ENCODE measurements at places on chromosomes 12 and 14.

GRCh38 chr12:38745601-38746000 lies 159.8 kb downstream of the CPNE8 start:
- DNase-seq, result no peak

GRCh38 chr14:21822109-21822508 lies 148.5 kb upstream of the OR4E1 start:
- DNase-seq, result no peak

DNA sequence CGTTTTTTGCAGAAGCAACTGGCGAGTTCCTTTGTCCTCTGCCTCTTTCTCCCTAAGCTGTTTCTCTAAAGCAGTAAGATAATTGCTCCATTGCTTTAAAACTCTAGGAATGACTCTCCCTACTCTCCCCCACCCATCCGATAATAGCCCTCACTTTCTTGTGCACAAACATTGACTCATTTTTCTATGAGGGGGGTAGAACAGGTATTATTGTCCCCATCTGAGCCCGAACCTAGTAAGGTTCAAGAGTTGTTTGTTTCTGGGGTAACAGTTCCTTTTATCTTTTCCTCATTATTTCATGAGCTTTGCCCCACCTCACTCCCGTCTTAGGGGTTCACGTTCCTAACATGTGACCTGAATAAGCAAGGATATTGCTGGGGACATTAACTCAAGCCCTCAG lies 190.6 kb downstream of the EMP1 start:
- DNase-seq, result no peak

DNA sequence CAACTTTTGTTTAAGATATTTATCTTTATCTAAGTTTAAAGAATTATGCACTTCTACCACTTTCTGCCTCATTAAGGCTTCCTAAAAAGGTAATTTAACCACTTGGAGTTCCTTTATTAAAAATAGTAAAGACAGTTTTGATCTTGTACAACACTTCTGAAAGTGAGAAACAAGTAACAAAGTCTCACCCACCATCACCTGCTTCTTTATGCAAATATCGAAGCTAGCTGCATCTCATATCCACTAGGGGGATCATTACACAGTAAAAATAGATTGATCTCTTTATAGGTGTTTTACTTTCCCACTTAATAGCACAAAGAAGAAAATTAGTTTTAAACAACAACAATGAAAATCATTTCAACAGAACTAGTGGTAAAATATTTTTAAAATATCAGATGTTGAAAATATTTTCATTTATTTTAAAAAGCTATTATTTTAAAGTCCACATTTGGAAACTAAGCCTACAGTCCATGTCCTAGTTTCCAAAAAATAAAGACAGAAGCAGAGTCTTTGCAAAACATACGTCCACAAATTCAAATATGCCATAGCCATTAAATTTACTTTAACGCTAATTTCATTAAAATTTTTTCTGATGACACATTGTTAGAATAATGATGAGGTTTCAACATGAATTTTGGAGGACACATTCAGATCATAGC lies 160.0 kb upstream of the SOX5 start:
- DNase-seq, result no peak

GRCh38 chr12:8698132-8698851 lies 501 bp downstream of the RIMKLB start:
- DNase-seq, result peak; percentile 28

DNA sequence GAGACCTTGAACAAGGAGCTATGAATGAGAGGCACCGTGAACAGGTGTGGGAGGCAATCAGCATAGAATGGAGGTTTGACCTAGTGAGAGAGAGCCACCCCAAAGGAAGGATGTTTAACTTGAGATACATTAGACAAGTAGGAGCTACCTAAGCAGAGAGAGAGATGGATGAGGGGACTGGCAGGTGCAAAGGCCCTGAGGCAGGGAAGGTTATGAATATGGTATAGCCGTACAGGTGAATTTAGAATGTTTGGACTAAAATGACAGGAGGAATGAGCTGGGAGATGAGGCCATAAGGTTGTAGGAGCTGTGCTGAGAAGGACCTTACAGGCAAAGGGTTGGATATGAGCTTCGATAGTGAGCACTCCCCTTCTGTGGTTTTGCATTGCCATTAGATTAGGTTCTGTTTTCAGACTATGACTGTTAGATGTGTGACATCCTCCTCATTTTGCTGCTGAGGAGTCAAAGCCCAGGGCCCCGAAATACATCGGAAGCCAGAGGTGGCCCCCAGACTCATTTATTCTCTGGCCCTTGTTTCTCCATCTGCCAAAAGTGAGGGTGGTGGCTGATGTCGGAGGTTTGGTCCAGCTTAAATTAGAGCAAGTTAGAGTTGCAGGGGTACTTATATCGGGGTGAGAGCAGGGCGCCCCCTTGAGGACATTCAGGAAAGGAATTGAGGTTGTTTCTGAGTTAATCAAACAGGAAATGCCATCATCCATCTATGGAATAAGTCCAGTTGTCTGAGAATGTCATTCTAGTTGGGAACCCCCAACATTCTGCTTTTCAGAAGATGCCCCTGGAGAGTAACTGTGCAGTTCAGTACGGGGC lies 29.4 kb downstream of the SLC24A4 start:
- no peak for DNase-seq

GRCh38 chr12:25135531-25136154 lies 59.3 kb downstream of the DNAI7 start:
- no peak for DNase-seq

GRCh38 chr12:52032446-52032803 lies 18.8 kb upstream of the NR4A1 start:
- DNase-seq, result no peak

GRCh38 chr14:105155681-105156413 lies 12.7 kb downstream of the JAG2 start:
- no peak for DNase-seq

DNA sequence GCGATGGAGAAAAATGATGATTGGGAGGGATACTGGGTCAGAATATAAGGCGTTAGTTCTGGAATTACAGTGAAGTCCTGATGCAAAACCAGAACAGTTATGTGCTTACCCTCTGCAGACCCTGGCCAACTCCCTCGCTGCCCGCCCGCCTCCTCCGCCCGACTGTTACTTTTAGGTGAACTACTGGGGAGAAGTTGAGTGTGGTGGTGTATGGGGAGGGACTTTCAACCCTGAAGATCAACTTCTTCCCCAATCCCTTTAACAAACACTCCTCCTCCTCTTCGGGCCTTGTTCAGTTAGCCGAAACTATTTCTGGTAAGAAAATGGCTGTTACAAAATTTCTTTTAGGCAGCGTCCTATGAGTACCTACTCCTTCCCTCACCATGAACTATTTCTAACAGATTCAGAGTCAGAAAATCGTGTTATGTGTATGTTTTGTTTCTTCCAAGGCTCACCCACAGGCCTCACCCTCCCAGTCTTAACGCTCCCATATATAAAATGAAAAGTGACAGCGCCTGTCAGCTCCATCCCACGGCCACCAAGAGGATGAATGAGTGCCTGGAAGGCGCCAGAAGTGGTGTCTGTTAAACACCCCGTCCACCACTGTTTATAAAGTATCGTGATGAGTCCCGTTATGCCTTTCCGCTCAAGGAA lies 1.3 kb downstream of the FBXO33 start:
- DNase-seq, result no peak

- no peak for DNase-seq
These were observed 195.2 kb upstream of the LRIG3 start for GRCh38 chr12:59115526-59115925.

GRCh38 chr12:67442347-67442841 lies 173.2 kb downstream of the CAND1 start:
- DNase-seq, result no peak

DNA sequence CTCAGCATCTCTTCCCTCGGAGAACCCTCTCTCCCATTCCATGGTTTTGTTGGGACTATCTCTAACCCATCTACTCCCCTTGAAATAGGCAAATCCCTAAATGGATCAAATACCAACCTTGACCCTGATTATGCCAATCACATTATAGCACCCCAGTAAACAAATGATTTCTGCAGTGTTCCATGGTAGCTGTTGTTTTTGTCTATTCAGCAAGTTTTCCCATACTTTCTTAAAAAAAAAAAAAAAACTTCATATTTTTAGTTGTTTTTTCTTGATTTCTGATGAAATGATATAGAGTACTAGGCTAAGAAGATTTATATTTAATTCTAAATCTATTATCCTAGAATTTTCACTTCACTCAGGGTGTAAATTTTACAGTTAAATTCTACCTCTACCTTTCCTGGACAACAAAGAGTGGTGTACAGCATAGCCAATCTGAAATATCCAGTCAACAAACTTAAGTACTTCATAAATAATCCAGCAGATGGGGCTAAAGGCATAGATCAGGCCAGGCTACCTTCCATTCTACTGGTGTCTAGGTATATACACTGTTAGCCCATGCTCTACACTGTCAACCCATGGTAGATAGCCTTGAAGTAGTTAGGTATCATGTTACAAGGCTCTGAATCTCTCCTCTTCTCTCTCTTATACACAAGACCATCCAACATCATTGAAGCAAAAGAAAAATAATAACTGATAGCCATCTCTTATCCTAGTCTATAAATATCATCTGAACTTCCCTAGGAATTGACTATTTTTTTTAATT lies 82.2 kb downstream of the PLEKHG7 start:
- no peak for DNase-seq

DNA sequence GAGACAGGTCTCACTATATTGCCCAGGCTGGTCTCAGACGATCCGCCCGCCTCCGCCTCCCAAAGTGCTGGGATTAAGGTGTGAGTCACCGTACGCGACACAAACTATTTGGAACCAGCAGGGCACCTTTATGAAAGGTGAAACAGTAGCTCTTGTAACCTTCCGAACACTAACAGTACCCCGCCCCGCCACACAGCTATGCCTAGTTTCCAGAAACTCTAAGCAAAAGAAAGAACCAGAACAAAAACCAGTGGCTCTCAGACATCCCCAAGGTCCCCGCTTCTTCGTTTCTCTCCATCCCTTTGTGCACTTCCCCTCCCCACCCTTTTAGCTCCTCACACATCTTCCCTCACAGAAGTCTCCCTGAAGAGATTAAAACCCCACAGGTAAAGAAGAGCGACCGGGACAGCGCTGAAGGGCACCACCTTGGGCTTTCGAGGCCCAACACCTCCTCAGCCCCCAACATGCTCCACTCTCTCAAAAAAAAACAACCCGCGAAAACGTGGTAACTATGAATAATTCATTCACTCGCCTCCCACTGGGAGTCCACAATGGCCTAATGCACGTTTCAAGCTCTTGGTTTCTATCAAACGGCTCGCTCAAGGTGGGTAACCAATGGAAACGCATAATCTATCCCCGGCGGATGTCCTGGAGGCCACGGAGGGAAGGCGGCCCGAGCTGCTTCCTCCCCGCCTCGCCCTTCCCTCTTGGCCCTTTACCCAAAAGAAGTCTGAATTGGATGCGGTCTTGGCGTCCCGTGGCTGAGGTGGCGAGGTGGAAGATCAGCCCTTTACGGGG lies 877 bp downstream of the BAG5 start:
- DNase-seq, result peak; percentile 30

DNA sequence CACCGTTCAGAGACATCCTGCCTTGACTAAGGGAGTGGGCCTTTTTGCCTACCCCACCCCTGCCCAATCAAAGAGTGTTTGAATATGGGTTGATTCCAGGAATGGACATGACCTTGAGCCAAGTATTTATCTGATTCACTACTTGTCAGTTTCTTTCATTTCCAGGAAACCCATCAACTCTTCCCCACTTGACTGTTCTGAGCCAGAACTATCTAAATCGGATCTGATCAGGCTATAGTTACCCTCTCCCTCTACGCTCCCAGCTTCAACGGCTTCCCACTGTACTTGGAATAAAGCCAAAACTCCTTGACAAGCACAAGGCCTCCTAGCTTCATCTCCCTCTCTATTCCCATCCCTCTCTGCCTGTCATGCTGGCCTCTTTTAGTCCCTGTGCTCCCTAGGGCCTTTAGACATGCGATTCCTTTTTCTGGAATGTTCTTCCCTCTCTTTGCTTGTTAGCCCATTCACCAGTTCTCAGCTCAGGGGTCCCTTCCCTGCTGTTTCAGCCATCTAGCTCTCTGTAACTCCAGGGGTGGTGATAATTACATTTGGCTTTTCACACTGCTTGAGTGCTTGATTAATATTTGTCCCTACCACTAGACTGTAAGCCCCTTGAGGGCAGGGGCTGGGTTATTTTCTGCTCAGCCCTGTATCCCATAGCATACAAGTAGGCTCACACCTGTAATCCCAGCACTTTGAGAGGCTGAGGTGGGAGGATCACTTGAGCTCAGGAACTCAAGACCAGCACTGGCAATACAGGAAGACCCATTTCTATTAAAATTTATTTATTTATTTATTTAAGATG lies 5.5 kb upstream of the ITPK1 start:
- DNase-seq, result no peak

- no peak for DNase-seq
These were observed 49.2 kb downstream of the SLC35F4 start for GRCh38 chr14:57816568-57817284.

- DNase-seq, result no peak
These were observed 50.5 kb downstream of the CRY1 start for GRCh38 chr12:107042801-107043200.

GRCh38 chr14:20803223-20803622 lies 579 bp upstream of the RNASE1 start:
- DNase-seq, result no peak

DNA sequence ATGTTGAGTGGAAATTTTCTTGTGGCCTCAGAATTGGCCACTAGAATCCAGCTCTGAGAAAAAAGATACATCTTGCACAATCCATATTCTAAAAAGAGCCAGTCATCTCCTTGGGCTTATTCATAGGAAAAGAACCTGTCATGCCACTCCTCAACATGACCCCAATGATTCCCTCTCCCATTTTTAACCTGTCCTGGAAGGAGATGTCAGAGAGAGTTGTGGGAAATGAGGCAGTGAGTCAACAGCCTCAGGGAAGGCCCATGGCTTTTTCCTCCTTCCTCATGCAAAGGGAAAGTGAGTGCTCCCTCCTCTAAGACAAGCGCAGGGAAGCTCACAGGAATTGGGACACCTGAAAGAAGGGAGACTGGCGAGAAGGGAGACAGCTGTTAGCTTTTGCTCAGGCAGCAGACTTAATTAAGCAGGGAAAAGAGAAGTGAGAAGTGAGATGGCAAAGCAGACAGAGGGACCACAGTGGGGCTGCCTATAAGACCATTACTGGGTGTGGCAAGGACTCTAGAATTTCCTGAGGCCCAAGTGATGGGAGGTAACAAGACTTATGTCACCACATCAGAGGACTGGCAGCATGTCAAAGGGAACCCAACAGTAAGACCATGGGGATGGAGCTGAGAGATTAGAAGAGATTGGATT lies 10.2 kb upstream of the DHRS7 start:
- no peak for DNase-seq

- no peak for DNase-seq
These were observed 23.1 kb upstream of the RNASE12 start for GRCh38 chr14:20614038-20614840.
